ENCODE measurements at places on chromosomes 13 and 19. TPM values are rescaled to one million over a fixed set of nuclear protein-coding genes. Genes with fewer than 3 reads are reported as not detected.

GRCh38 chr13:50131920-50132903 is 117.0 kb downstream of the KCNRG start:
- DNase-seq, result no peak

GRCh38 chr19:18763674-18764590 is 27.2 kb downstream of the COMP start:
- no peak for DNase-seq

- no peak for DNase-seq
Measured at GRCh38 chr19:48239120-48239519, 16.6 kb downstream of the CARD8 start.

GRCh38 chr13:51034906-51035305 is 76.2 kb downstream of the C13orf42 start:
- no peak for DNase-seq

The GJA3 gene
- not detected for total RNA-seq

GRCh38 chr13:106588367-106588766 is 20.4 kb upstream of the ARGLU1 start:
- no peak for DNase-seq

- no peak for DNase-seq
Measured at GRCh38 chr19:8468124-8468523, 23.3 kb downstream of the HNRNPM start.

The IL4I1 gene
- total RNA-seq, result 1.3 TPM

The C19orf47 gene
- total RNA-seq, result 11.2 TPM

The RUBCNL gene
- 14.9 TPM for total RNA-seq

GRCh38 chr19:9914001-9914314 is 22.4 kb downstream of the OLFM2 start:
- DNase-seq, result no peak

GRCh38 chr13:106100171-106100919 is 435.1 kb downstream of the EFNB2 start:
- DNase-seq, result peak; percentile 80

DNA sequence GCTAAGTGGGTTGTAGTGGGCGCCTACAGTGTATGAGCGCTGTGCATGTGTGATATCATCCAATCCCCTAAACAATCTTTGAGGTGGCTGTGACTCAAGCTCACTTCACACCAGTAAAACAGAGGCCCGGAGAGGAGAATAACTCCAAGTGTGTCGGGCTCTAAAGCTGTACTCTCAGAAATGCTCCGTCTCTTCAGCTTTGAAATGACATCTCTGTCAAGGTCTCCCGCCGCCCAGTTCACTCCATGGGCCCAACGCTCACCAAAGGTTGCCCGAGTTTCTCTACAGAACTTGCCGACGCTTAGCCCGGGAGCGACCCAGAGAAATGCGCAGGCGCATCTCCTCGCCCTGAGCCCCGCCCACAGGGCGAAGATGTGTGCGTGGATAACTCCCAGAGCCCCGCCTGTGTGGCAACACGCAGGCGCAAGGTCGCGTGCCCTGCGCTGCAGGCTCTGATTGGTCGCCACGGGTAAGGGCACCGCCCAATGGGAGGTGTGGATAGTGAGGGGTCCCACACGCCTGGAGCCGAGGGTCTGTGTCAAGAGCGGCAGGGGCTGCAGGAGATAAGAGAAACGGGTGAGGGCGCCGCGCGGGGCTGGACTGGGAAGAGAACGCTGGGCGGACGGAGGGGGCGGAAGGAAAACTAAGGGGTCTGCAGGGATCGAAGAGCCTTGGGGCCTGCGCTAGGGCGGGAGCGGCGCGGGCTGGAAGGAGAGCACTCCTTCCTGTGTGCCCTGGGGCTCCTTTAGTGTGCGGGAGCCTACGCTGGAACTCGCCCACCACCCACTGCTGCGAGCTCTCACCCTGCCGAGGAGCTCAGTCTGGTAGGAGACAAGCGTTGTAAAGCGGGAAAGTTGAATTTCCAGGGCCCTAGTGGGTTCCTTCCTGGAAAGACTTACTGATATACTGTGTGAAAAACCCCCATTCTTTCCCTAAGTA is at the start of gene ZNF526:
Gene ZNF526 (plus strand): TSS at position 501 of the 939 bp plus-strand sequence. CDS start 4,092 bp downstream, outside the sequence.
- DNase-seq, result peak; percentile 98

GRCh38 chr13:104553186-104553585 is 1487.0 kb upstream of the SLC10A2 start:
- no peak for DNase-seq

The RDH8 gene
- total RNA-seq, result not detected

- no peak for DNase-seq
Measured at GRCh38 chr13:105763851-105764250, 771.6 kb downstream of the EFNB2 start.

- DNase-seq, result no peak
Measured at GRCh38 chr13:77038907-77039480, 12.0 kb upstream of the FBXL3 start.

GRCh38 chr19:11480715-11481533 is at the start of gene ELAVL3:
Gene ELAVL3, minus strand, starts transcription at chr19:11481046. Its CDS starts 438 bp downstream, at chr19:11480608.
- DNase-seq, result no peak

All from left colon (tissue), 2 donors.